ENCODE measurements at places on chromosomes 12 and 14.

GRCh38 chr12:124440841-124441381, 126.5 kb downstream of the NCOR2 start:
- no peak for DNase-seq

GRCh38 chr12:10554228-10554755, 48.6 kb downstream of the EIF2S3B start:
- no peak for DNase-seq

- no peak for DNase-seq
Observed at GRCh38 chr14:32578181-32578580, 249.1 kb downstream of the AKAP6 start.

- no peak for DNase-seq
Observed at GRCh38 chr14:31787377-31787776, 226.2 kb downstream of the NUBPL start.

- no peak for DNase-seq
Observed at GRCh38 chr14:81452341-81453133, 52.4 kb upstream of the STON2 start.

DNA sequence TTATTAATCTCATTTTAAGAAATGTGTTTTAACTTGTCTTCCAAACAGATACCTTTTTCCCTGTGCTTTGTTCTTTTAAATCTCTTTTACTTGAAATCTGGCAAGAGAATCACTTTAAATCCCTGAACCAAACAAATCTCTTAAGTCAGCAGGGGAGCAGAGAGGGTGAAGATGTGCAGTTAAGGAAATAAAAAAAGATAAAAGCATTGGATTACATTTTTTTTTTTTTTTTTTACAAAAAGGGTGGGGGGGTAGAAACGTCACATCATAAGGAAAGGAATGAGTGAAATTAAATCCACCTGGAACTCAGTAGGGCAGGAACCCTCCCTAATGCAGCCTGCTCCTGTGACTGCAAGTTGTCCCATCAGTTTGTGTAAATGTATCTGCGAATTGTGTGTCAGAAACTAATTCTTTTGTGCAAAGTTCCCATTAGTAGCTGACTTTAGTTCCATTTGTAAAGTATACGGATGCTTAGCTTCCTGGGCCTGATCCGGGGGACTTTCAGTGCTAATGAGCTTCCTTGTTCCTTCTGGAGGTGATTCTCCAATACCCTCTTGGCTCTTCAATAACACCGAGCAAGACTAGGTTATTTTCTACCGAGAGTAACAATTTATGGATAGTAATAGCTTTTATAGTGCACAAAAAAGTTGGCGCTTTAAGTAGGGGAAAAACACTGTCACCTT, 1.5 kb downstream of the TTC6 start:
- DNase-seq, result no peak

Data from effector memory CD4-positive, alpha-beta T cell (primary cell).